Ascending aorta (tissue), 2 donors: ENCODE measurements at places on chromosomes 7 and 10. TPM values are rescaled to one million over a fixed set of nuclear protein-coding genes. Genes with fewer than 3 reads are reported as not detected.
A peak's percentile ranks its signal among the peaks of the same experiment; 100 is the strongest.

The FOXI2 gene
- total RNA-seq: not detected

The AS3MT gene
- total RNA-seq: 1.4 TPM

GRCh38 chr7:110852156-110852940 lies 238.6 kb upstream of the LRRN3 start:
- DNase-seq: no peak
- no peaks in the 10 kb centered on the region for H3K27me3 ChIP-seq
- H3K4me3 ChIP-seq: no peak overlapping the region
- no peaks in the 10 kb centered on the region for H3K36me3 ChIP-seq
- no peaks in the 10 kb centered on the region for H3K4me1 ChIP-seq
- no peak overlapping the region for H3K27ac ChIP-seq

DNA sequence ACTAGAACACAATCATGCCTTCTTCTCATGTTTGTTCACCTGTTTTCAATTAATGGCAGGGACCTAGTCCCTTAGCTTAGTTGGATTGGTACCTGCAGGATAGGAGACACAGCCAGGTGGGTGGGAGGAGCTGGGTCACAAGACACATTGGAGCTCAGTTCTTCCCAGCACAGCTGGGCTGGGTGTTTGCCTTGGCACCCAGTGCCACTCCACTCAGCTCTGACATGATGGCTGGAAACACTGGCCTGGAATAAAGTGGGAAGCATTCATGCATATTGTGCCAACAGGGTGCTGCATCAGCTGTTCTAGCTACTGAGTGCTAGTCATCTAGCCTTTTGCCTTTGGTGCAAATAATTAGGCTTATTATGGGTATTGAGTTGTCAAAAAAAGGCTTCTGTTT lies 226.1 kb downstream of the PTEN start:
- H3K4me3 ChIP-seq: no peak overlapping the region
- no peaks in the 10 kb centered on the region for H3K27me3 ChIP-seq
- peaks cover 10% of the 10 kb centered on the region for H3K4me1 ChIP-seq
- peak overlapping the region; percentile 50 for H3K27ac ChIP-seq
- H3K36me3 ChIP-seq: no peaks in the 10 kb centered on the region
